ENCODE measurements at places on chromosomes 1 and 21.
A peak's percentile ranks its signal among the peaks of the same experiment; 100 is the strongest.

- DNase-seq, result no peak
Measured at GRCh38 chr1:56931686-56932085, 34.1 kb downstream of the C8B start.

GRCh38 chr1:99358770-99359169, 94.5 kb downstream of the PLPPR4 start:
- no peak for DNase-seq

DNA sequence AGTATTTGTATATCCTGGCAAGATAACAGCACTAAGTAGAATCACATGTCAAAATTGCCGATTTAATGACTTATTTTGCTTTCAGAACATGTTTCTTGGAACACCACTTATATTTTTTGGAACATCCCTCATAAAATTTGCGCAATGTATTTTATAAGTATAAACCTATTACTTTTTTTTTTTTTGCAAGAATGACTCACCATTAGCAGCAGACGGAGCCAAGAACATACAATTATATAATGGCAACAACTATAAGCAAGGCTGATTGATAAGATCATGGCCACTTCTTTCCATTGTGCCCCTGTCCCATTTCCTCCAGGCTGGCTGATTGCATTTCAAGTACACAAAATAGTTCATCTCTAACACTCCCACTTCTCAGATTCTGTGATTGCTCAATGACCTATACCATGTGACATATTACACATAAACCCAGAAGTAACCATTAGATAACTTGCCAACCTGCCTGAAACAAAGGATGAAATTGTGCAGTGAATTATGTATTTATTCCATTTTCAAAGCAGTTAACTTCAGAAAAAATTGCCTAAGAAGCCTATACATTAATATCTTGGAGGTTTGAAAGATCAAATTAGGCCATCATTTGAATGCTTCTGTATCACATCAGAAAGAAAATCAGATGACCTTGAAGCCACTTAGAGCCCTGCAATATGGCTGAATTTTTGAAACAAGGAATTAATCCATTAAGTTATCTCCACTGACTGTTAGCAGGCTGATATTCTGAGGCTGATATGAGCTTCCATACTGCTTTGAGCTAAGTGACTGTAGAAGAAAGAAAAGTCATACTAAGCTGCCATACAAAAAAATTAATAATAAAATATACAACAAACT, 77.8 kb upstream of the PRMT6 start:
- no peak for DNase-seq

DNA sequence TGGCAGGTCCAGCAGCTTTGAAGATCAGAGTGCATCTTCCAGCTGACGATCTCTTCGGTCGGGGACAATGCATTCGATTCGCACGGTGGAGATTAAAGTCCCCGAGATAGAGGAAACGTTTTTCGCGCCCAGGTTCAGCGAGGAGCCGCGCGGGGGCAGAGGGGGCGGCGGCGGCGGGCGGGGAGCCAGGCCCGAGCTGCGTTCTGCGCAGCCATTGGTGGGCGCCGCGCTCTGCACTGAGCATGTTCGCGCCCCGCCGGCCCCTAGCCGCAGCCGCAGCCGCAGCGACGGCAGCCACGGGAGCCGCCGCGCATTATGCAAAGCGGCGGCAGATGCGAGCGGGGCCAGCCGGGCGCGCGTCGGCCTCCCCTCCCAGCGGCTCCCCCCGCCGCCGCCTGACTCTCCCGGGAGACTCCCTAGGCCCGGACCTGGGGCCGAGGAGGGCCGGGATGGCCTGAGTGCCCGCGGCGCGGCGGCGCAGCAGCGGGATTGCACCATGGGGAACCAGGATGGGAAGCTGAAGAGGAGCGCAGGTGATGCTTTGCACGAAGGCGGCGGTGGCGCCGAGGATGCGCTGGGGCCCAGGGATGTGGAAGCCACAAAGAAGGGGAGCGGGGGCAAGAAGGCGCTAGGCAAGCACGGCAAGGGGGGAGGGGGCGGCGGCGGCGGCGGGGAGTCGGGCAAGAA, at the start of gene FMN2:
Gene FMN2 (plus strand): TSS at position 270 of the 687 bp plus-strand sequence. CDS start 227 bp downstream, at position 497.
- DNase-seq, result peak; percentile 62

- no peak for DNase-seq
Measured at GRCh38 chr1:173753830-173754229, 39.0 kb downstream of the KLHL20 start.

- DNase-seq, result no peak
Measured at GRCh38 chr1:110425612-110426152, 18.2 kb upstream of the LAMTOR5 start.

DNA sequence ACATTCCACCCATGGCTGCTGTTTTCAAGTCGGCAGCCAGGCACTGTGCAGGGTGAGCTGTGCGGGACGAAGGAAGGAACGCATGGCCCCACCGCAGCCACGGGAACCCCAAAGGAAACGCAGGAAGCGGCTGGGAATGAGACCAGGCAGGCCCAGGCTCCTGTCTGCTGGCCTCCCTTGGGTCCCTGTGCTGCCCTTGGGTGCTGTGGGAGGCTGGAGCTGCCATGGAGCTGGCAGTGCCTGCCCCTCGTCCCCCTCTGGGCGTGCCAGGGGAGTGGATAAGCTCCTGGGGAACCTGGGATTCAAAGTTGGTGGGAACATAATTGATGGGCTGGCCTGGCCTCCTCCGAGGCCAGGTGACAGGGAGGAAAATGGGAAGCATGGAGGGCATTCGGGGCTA, 5.3 kb upstream of the KRTAP10-4 start:
- no peak for DNase-seq

Measured in sciatic nerve (tissue), 2 donors.